T-cell (primary cell): ENCODE measurements at places on chromosomes 2 and 18. TPM values are rescaled to one million over a fixed set of nuclear protein-coding genes. Genes with fewer than 3 reads are reported as not detected.

KCNJ13 gene
- not detected for total RNA-seq

SCYGR3 gene
- not detected for total RNA-seq

GPR155 gene
- total RNA-seq: 25.2 TPM

CAPG gene
- total RNA-seq: 41.2 TPM

ZNF521 gene
- total RNA-seq: 1.4 TPM

ZNF397 gene
- 33.1 TPM for total RNA-seq

MARCHF4 gene
- not detected for total RNA-seq

RAB27B gene
- 2.6 TPM for total RNA-seq

- DNase-seq: no peak
These were observed 7.0 kb downstream of the GPR45 start for GRCh38 chr2:105248316-105249070.

DNA sequence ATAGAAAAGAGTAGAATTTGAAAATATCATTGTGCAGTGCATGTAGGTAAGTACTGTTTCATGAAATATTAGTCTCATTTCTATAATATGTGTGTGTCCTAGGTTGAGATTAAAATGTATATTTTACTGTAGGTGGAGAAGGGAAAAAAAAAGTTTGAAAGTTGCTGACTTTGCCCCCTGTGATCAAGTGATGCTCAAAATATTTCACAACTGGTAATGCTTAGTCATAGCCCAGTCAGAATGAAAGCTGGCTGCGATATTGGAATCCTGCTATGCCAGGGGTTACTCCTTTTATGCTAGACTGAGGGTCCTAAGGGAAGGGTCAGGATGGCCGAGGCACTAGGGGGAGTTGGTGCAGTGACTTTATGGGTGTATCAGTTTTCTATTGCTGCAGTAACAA is 19.5 kb upstream of the CFAP36 start:
- no peak for DNase-seq

- DNase-seq: no peak
These were observed 485.2 kb upstream of the SALL3 start for GRCh38 chr18:78494204-78495085.

DNA sequence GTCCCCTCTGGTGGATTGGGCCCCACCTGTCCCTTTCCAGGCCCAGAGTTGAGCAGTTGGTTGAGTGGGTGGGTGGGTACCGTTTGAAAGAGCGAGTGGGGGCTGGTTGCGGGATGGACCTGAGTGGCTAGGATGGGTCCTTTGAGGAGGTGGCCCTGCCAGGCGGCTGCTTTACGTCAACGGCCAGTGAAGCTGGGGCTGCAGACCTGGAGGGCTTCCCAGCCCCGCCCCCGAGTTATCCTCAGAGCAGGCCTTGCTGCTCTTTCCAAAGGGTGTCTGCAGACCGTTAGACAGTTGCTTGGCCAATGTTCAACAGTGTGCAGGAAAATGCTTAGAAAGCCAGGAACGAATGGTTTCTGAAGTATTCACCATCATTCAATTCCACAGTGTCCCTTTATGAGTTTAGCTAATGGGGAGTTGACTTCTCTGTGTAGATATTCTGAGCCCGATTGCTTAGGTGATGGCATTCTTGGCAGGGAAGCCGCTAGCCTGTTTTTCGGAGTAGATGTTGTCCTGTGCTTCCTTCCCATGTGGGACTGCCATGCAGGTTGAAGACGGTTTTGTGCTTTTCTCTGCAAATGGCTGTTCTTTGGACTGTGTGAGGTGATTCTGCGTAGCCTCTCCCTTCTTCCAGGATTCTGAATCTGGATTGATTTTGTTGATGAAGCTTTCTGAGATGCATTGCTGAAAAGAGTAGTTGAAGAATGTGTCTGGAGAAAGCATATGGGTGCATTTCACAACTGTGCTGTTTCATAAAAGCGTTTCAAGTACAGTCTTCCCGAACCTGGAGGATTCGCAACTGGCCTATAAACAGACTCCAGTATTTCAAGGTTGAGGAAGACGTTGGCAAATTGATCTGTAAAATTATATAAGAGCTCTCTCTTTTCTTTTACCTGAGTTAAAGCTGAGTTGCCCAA is 45.8 kb downstream of the LDLRAD4 start:
- no peak for DNase-seq

GRCh38 chr18:32980896-32981295 is 208.1 kb upstream of the KLHL14 start:
- no peak for DNase-seq

- no peak for DNase-seq
These were observed 153.8 kb upstream of the ACAA2 start for GRCh38 chr18:49967171-49967570.

GRCh38 chr18:25503567-25504081 is 151.7 kb upstream of the ZNF521 start:
- DNase-seq: no peak

- no peak for DNase-seq
These were observed 285.9 kb downstream of the EIPR1 start for GRCh38 chr2:3091696-3092095.

- DNase-seq: no peak
These were observed 121.8 kb downstream of the AKAIN1 start for GRCh38 chr18:5075297-5075696.

GRCh38 chr2:211371465-211371864 is 815.1 kb downstream of the CPS1 start:
- no peak for DNase-seq

GRCh38 chr2:110865188-110865587 is 132.8 kb downstream of the ACOXL start:
- no peak for DNase-seq

DNA sequence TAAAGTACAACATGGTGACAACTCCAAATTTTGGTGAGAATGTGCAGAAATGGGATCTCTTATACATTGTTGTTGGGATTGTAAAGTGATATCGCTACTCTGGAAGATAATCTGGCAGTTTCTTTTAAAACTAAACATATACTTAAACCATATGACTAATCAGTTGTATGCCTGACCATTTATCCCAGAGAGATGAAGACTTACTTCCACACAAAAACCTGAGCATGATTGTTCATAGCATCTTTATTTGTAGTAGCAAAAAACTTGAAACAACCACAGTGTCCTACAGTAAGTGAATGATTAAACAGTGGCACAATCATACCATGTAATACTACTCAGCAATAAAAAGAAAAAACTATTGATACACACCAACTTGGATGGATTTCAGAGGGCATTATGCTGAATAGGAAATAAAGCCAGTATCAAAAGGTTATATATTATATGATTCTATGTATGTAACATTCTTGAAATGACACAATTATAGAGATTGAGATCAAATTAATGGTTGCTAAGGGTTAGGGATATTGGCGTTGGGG is 47.3 kb downstream of the EPB41L5 start:
- no peak for DNase-seq

- no peak for DNase-seq
These were observed 727 bp downstream of the KIF1A start for GRCh38 chr2:240819126-240819857.

DNA sequence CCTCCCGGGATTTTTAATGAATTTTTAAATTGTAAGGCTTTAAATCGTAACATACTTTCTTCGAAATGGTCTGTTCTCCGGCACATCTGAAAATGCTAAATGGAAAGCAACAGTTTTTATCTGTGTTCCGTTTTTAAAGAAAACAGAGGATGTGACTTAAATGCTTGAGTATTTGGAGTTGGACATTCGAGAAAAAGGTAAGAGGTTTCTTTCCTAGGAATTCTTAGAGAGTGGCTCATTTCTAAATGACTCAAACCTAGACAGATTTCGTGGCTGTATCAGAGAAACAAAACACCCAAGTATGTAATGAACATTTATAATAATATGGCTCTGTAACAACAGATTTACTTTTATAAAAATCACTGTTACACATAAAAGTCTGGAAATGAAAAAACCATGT is 177.6 kb upstream of the CCDC68 start:
- DNase-seq: no peak

- no peak for DNase-seq
These were observed 476.4 kb upstream of the SPHKAP start for GRCh38 chr2:228657807-228658402.

- DNase-seq: no peak
These were observed 102.1 kb downstream of the LRP2 start for GRCh38 chr2:169260246-169260645.

GRCh38 chr2:192498747-192499146 is 304.0 kb upstream of the TMEFF2 start:
- DNase-seq: no peak

GRCh38 chr2:98091738-98092137 is 4.8 kb downstream of the VWA3B start:
- DNase-seq: no peak

GRCh38 chr2:165470361-165470760 is 863 bp downstream of the CSRNP3 start:
- no peak for DNase-seq

- no peak for DNase-seq
These were observed 110.6 kb downstream of the C2orf74 start for GRCh38 chr2:61272421-61273070.

DNA sequence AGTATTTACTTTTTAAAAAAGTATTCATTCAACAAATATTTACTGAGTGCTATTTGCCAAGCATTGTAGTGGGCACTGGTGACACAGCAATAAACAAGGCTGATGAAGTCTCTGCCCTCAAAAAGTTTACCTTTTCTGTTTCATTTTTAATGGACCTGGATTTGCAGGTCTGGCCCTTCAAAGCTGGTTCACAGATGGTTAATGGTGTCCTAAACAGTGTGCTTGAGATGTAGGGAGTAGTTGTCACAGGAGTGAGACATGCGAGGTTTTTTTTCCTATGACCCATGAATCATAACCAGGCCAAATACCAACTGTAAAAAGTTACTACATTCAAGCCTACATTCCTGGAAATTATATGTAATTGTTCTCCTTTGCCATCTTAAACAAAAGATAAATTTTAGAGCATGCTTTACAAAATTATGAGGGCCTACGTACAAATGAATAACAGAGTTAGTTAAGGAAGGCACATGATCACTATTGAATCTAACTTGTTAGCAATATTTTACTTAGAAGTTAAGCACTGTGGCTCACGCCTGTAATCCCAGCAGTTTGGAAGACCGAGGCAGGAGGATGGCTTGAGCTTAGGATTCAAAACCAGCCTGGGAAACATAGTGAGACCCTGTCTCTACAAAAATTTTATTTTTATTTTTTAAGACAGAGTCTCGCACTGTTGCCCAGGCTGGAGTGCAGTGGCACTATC is 223.9 kb downstream of the MBD5 start:
- DNase-seq: no peak
